ENCODE measurements at places on chromosomes 13 and 19.

DNA sequence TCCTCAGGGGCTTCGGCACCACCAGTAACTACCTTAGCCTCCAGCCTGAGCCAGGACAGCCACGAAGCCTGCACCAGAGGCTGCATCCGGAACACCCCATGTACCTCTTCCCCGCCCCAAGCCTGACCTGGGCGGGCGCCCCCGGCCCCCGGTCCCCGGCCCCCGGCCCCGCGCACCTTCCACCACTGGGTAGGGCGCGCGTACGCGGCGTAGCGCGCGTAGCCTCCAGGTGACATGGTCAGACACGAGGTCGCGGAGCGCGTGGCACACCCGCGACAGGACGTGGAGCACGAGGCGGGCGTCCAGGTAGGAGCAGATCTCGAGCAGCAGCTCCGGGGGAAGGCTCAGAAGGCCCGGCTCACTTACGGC, 450 bp downstream of the FBXW9 start:
- DNase-seq, result no peak

DNA sequence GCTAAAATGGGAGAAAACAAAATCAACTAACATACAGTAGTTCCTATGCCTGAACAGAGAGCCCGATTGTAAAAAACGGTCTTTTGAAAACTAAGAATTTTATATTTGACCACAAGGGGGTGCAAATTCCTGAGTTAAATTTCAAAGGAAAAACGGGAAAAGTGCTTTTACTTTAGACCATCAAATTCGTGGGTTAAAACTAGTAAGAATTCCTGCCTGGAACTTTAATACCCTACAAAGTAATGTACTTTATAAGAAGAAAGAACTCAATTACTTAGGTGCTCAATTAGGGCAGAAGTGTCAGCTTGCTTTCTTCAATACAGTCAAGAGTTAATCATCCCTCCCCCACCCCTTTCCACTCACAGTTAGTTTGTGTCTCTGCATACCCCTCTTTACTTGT, 69.8 kb downstream of the KCNRG start:
- DNase-seq, result no peak

DNA sequence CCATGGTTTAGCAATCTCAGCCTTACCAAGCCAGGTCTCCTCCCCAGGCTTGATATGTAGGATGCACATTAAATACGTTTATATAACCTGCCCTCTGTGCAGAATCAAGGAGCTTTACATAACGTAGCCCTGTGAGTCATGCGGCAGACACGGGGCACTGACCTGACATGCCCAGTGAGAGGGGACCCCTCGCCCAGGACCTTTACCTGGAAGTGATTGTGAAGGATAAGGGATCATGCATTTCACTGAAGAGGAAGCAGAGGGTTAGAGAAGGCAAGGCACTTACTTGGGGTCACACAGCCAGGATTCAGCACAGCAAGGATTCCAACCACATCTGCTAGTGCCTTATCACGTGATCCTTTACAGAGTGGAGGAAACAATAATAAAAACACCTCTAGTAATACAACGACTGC, 18.9 kb upstream of the FOSB start:
- DNase-seq, result no peak

DNA sequence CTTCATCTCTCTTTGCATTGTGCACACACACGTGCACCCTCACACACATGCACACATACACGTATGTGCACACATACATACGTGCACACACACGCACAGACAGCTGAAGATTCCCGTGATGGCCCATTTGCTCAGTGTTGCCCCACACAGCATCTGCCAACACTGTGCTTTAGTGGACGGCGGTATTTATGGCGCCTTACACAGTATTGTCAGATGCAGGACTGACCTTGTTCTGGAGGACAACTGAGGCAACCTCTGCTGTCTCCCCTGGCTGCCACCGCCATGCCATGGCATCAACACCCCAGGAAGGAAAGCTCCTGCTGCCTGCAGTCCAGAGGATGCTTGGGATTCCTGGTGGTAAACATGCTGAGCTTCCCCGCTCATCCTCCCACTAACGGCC, 316.4 kb downstream of the TEX29 start:
- no peak for DNase-seq

DNA sequence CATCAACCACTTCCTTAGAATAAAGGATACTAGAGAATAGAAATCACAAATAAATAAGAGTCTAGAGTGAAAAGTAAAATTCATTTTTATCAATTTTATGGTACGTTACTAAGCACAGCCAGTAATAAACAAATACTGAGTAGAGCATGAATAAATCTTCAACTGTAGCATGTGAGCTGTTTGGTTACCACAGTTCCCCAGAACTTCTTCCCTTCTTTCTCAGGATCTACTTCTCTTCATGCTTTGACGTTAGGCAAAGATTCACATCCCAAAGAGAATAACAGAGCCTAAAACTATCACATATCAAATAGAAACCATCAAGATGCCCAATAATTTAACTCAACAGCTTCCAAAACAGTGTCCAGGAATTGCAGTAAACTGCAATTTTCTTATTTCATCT, 7.4 kb downstream of the RUBCNL start:
- DNase-seq, result no peak

GRCh38 chr13:46571189-46571908, 18.4 kb downstream of the LRCH1 start:
- DNase-seq, result no peak

GRCh38 chr13:35191883-35192282, 249.8 kb downstream of the NBEA start:
- no peak for DNase-seq

- no peak for DNase-seq
Measured at GRCh38 chr19:49684251-49684982, 5.0 kb upstream of the ADM5 start.

GRCh38 chr19:39913682-39914333, 20.6 kb downstream of the FCGBP start:
- DNase-seq, result no peak

DNA sequence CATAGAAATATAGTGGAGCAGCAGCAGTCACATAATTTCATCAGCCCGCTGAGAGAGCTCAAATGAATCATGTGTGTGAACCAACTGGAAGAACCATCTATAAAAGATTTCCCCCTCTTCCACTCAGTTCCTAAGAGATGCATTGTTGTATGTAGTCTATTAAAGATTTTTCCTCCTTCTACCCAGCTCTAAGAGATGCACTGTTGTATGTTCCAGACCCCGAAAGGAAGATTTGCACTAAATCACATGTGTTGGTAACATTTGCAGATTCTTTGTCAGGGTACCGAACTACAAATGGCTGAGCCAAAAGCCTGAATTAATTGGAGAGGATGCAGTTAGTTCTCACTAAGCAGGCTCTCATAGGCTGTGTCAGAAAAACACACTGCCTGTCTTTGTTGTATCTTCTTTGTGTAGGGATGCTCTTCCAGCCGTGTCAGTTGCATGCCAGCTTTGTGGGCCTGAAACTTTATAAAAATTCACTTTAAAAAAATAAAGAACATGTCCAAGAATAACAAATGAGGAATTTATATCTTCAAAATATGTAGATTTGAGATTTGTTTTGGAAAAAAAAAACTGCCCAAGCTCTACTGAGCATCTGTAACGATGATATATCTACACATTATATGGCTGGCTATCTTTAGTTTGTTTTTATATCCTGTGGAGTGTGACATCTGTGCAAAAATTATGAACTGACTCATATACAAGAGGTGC, 223.1 kb downstream of the MZT1 start:
- DNase-seq, result no peak

DNA sequence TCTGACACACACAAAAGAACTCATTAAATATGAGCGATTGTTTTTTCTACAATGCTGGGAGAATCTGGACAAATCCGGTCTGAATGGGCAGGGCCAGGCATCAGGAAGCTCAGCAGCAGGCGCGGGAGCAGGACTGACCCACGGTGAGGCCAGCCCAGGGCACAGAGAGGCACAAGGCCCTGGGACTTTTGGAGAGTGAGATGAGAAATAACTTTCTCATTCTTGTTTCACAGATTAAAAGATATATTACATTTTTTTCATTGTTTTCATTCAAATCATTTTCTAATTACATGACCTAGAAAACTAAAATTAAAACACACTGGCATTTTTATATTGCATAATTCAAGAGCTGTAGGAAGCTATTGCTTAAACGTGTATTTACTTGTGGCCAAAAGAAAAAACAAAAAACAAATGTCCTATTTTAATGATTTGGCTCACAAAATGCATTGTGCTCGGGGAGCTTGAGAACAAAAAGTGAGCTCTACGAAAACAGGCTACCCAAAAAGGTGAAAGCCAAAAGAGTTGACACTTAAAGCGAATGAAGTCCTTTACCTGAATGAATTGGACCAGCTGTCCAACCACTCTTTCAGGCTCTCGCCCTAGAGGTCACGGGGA, 133.1 kb downstream of the TNFRSF19 start:
- DNase-seq, result no peak

DNA sequence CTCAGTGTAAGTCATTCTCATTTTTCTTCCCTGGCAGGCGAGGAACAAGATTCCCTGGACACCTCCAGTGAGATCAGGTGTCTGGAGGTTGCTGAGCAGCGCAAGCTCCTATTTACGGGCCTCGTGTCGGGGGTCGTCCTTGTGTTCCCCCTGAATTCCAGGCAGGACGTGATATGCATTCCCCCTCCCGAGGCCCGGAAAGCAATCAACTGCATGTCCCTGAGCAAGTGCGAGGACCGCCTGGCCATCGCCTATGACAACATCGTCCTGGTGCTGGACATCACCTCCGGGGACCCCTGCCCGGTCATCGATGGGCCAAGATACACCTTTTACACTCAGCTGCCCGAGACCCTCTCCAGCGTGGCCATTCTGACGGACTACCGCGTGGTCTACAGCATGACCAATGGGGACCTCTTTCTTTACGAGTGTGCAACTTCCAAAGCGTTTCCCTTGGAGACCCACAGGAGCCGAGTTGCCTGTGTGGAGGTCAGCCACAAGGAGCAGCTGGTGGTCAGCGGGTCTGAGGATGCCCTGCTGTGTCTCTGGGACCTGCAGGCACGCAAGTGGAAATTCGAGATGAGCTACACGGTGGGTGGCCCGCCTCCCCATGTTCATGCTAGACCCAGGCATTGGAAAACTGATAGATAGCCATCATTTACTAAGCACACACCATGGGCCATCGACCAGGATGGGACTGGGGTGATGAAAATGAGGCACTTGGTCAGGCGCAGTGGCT, 21.5 kb upstream of the SIN3B start:
- DNase-seq, result no peak

DNA sequence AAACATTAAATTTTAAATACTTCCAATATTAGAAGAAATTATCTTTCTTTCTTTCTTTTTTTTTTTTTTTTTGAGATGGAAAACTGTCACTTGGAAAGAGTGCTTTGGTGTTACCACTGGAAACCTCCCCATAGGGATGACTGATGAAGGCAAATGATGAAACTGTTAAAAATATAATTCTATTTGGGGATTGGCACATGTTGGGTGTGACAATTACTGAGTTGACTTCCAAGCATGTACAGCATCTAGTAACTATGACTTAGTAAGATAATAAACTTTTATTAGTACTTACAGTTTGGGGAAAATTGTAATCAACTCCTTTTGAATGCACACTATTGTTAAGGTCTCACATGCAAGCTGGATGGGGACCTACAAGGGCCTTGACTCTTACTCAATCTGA, 592.5 kb downstream of the KCTD12 start:
- no peak for DNase-seq

- no peak for DNase-seq
Measured at GRCh38 chr13:32229443-32229842, 85.7 kb downstream of the ZAR1L start.

DNA sequence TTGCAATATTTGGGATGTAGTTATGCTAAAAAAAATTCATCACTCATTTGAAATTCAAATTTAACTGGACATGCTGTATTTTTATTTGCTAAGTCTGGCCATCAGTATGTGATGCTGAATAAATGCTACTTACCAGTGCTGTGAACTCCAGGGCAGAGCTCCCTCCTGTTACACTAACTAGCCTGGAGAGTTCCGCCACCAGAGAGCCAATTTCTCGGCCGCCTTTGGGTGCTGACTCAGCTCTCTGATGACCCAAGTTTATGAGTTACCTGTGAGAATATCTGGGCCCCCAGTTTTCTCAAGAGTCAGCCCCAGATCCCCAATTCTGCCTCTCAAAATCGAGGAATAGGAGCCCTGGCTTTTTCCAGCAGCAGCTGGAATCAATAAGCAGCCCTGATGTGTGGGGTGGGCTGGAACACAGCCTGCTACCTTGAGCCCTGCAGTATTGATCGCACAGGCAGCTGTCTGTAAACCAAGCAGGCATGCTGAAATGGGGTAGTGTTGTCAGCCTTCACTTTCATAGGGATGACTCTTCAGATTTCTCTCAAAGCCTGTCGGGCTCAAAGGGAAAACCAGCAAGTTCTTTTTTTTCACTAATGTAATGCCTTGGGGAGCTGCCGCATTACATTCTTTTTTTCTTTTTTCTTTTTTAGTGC, 113.7 kb downstream of the DNAJC15 start:
- DNase-seq, result no peak

GRCh38 chr19:35136977-35137702, 1.5 kb upstream of the FXYD1 start:
- no peak for DNase-seq

DNA sequence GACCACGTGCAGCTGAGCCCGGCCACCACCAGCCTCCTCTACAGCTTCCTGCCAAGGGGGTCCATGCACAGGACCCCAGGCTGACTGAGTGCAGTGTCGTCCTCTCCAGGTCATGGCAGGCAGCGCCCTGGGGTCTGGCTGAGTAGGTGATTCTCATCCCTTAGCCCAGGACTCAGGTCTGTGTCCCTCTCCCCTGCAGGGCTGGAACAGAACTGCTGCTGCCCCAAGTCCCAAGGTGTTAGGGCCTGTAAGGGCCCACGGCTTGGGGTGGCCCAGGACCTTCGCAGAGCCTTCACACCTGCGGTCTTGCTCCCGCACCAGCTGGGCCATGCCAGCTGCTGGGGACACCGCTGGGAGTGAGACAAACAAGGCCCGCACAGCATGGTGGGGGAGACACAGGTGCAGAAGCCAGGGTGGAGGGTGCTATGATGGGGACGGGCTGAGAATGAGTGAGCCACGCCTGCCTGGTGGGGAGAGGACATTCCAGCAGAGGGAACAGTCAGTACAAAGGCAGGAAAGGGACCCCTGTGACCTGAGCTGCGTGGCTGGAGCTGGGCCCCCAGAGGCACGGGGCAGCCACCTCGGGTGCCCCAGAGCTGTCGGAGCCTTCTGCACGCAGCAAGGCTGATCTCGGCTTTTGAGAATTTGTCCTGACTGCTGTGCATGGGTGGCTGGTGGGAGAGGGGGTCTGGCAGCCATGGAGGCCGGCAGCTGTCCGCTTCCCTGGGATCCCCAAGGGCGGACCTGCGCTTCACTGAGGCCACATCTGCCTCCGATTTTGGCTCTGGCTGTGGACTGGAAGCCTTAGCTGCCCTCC, 11.9 kb downstream of the PLEKHF1 start:
- DNase-seq, result no peak

DNA sequence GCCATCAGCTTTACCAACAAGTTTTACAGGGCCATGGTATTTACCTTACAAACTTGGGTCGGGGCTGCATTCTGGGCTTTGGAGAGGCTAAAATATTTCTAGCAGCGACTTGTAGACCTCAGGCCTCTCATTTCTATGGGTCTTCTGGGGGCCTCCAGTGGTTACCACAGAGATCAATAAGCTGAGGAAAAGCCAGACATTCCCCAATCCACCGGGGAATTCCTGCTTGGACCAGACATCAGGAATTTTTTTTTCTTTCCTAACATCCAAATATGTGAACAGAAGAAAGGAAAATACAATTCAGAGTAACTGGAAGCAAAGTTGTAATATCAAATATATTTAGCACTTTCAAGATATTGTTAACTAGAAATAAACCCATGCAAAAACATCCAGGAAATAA, 1.5 kb downstream of the DZIP1 start:
- DNase-seq, result no peak

- DNase-seq, result no peak
Measured at GRCh38 chr13:36051082-36051481, 80.1 kb downstream of the DCLK1 start.

All from HL-60 (cell line).